Activated naive CD4-positive, alpha-beta T cell treated with anti-CD3 and anti-CD28 coated beads for 36 hours (primary cell): ENCODE measurements at places on chromosomes 2 and 18. TPM values are rescaled to one million over a fixed set of nuclear protein-coding genes. Genes with fewer than 3 reads are reported as not detected.

The ALK gene
- total RNA-seq, result not detected

DNA sequence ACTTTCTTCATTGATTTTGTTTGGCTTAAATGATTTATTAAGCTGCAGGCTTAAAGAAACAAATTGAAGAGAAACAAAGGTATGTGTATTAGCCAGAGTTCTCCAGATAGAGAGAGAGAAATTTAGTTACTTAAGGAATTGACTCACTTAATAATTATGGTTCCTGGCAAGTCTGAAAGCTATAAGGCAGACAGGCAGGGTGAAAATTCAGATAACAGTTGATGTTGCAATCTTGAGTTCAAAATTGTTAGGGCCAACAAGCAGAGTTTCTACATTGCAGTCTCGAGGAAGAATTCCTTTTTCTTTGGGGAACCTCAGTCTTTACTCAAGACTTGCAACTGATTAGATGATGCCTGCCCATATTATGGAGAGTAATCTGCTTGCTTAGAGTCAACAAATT is 593.5 kb downstream of the ADCYAP1 start:
- H3K27me3 ChIP-seq, result no peaks in the 10 kb centered on the region
- no peak overlapping the region for H3K27ac ChIP-seq
- DNase-seq, result no peak

- H3K27ac ChIP-seq, result no peak overlapping the region
- no peak for DNase-seq
- H3K27me3 ChIP-seq, result no peaks in the 10 kb centered on the region
- no peaks in the 10 kb centered on the region for H3K36me3 ChIP-seq
- no peaks in the 10 kb centered on the region for H3K4me1 ChIP-seq
- no peak overlapping the region for H3K4me3 ChIP-seq
Measured at GRCh38 chr2:138703242-138703641, 76.9 kb downstream of the NXPH2 start.

- DNase-seq, result peak; percentile 31
- H3K27ac ChIP-seq, result no peak overlapping the region
- no peak overlapping the region for H3K4me3 ChIP-seq
- H3K4me1 ChIP-seq, result peaks cover 3% of the 10 kb centered on the region
- H3K36me3 ChIP-seq, result no peaks in the 10 kb centered on the region
Measured at GRCh38 chr18:47050468-47050867, 15.0 kb upstream of the ELOA2 start.

DNA sequence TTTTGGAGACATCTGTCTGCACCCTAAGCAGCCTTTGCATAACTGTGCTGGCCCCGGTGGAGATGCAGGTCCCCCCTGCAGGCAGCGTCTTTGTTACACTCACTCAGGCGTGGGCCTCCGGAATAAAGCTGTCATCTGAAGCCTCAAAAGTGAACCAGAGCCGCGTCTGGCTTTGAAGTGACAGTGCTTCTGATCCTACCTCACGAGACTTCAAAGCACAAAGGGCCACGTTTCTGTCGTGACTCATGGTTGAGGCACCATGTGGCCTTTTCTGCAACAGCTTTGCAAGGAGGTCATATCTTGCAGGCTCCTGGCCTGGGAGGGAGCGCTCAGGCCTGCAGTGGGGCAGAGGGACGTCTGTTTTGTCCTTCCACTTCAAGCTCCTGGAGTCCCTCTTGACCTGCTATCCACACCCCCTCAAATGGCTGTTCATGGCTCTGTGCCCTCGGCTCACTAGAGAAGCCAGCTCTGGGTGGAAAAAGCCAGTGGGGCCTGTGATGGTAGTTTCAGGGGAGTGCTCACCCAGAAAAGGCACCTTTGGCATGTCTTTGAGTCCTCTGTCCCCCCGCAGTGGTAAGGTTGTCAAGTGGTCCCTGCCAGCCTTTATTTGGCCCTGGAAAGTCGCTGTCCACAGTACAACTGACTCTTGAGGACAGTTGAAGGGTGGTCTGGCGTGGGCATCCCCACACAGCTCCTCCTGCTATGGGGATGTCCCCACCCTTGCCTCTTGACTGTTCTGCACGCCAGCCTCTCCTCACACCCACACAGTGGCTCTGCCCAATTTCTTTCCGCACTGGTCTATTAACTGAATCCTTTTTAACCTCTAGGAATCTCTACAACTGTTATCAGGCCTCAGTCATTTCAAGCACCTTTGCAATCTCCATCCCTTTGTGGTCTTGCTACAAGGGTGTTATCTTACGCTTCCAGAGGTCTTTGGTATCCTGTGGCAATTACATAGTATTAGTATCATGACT is 19.3 kb downstream of the GPR55 start:
- no peaks in the 10 kb centered on the region for H3K36me3 ChIP-seq
- no peak overlapping the region for H3K27ac ChIP-seq
- peaks cover 43% of the 10 kb centered on the region for H3K4me1 ChIP-seq
- peaks cover 12% of the 10 kb centered on the region for H3K27me3 ChIP-seq

The MRPS9 gene
- 42.1 TPM for total RNA-seq

GRCh38 chr2:188042412-188042811 is 249.3 kb upstream of the GULP1 start:
- no peak overlapping the region for H3K27ac ChIP-seq
- no peak for DNase-seq
- H3K4me1 ChIP-seq, result no peaks in the 10 kb centered on the region
- no peak overlapping the region for H3K4me3 ChIP-seq

DNA sequence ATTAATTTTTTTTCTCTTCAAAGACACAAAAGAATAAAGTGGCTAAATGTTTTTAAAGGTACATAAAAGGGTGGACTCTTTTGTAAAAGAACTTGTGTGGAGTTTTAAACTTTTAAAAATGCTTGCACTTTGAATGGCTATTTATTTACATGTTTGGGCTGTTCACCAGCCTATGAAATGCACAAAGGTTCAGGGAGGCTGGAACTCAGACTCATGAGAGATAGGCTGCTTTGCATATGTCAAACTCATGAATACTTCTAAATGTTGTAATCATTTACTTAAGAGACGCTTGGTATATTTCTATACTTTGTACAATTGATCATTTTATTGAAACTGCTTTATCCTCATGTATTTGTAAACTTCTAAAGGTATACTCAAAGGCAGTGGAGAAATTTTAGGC is 79.9 kb downstream of the ZEB2 start:
- H3K4me3 ChIP-seq, result no peak overlapping the region
- peaks cover 4% of the 10 kb centered on the region for H3K27me3 ChIP-seq
- H3K36me3 ChIP-seq, result no peaks in the 10 kb centered on the region
- no peak for DNase-seq

The REG3A gene
- total RNA-seq, result not detected

- no peaks in the 10 kb centered on the region for H3K4me1 ChIP-seq
- H3K36me3 ChIP-seq, result no peaks in the 10 kb centered on the region
- no peaks in the 10 kb centered on the region for H3K27me3 ChIP-seq
- H3K4me3 ChIP-seq, result no peak overlapping the region
Measured at GRCh38 chr2:211055438-211055837, 499.0 kb downstream of the CPS1 start.

The POTEC gene
- total RNA-seq, result not detected

GRCh38 chr2:207987025-207987716 is 38.2 kb downstream of the PLEKHM3 start:
- no peaks in the 10 kb centered on the region for H3K36me3 ChIP-seq
- H3K27ac ChIP-seq, result no peak overlapping the region
- no peak for DNase-seq

- no peak overlapping the region for H3K4me3 ChIP-seq
- no peaks in the 10 kb centered on the region for H3K27me3 ChIP-seq
- H3K27ac ChIP-seq, result no peak overlapping the region
- H3K36me3 ChIP-seq, result no peaks in the 10 kb centered on the region
Measured at GRCh38 chr2:234725528-234726264, 226.1 kb upstream of the SH3BP4 start.
